Activated T-helper 1 cell treated with Interleukin-2 at 50 U/mL for 16 hours (primary cell): ENCODE measurements at places on chromosomes 1 and 21.

GRCh38 chr21:44326716-44327602 is 12.2 kb downstream of the CFAP410 start:
- no peak for DNase-seq

DNA sequence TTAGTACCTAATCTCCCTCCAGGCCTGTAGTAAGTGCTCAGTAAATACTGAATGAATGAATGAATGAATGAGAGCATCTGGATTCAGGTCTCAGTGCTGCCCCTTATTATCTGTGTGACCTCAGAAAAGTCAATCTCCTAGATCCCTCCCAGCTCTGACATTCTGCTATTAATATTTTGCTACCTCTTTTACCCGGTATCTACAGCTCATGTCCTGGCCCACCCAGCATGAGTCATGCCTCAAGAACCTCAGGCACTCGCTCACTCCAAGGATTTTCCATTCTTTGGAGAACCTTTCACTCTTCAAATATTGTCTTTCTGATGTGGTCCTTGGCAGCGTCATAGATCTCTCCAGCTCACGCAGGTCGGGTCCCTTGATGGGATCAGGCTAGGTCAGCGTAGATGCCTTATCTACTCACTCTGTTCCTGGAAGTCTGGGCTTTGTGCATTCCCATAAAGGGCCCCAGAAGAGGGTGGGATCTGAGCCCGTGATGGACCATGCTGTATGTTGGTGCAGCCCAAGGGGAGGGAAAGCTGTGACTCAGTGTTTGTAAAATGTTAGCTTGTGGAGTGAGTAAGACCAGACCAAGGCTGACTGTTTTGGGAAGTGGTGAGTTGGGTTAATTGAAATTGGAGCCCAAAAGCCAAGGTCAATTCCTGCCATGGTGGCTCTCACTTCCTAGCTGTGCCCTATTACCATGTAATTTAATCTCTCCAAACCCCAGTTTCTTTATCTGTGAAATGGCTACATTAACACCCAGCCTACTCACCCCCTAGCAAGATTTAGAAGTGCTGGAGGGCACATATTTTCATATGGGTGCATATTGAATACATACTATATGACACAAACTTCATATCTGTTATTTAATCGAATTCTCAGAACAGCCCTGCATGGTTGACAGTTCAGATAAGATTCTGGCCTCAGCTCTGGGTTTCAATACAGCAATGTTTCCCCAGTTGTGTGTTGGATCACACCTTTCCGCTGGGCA is 214.1 kb upstream of the USP24 start:
- no peak for DNase-seq

GRCh38 chr1:170665629-170666028 is 1.7 kb downstream of the PRRX1 start:
- no peak for DNase-seq

DNA sequence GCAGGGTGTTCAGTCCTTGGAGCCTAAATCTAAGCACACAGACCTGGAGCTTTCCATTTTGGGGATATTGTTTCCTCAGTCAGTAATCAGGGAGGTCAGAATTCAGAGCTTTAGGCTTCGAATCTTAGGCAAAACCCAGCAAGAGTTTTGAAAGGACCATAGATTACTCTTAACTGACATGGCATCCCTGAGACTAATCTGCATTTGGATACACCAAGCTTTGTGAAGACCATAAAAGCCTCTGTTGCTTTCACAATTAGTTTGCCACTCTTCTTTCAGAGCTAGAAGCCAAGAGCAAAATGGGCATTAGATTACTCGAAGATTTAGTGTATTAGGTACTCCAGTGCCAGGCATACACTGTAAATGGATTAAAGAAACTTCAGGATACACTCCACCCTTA is 131.8 kb upstream of the GREM2 start:
- DNase-seq, result no peak

GRCh38 chr1:187226396-187226795 is 397.6 kb downstream of the PLA2G4A start:
- no peak for DNase-seq

DNA sequence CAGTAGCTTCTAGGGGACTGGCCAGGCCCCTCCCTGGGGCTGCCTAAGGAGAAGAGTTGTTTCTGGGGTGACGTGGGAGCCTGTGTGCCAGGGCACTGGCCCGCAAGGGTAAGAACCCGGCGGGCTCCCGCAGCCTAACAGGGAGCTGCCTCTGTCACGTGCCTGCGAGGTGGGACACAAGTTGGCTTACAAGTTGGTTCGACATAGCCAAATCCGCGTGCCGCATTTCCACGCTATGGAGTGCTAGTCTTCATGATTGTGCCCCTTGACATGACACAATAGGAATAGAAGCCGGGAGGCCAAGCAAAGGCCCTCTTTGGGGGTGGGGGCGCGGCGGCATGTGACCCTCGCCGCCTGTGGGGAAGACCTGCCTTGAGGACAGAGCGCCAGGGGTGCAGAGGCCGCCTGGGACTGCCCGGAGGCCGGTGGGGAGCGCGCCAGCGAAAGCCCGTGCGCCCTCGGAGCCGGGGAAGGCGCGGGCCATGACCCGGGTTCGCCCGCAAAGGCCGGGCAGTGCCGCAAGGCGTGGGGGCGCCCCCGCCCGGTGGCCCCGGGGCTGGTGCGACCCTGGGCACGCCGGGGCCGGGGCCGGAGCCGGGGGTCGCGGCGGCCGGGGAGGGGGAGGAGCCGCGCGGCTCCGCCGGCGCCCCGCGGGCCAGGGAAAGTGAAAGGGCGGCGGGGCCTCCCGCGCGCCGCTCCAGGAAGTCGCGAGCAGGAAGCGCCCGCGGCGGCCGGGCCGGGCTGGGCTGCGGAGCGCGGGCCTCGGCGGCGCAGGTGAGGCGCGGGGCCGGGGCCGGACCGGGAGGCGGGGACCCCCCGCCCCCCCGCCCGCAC is at the start of gene SLC37A1:
SLC37A1 (plus strand) TSS at position 702 of the 834 bp plus-strand sequence. CDS start 4,603 bp downstream, outside the sequence.
- DNase-seq, result peak; percentile 16

- DNase-seq, result no peak
These were observed 28.4 kb downstream of the EGLN1 start for GRCh38 chr1:231393668-231394067.

GRCh38 chr1:206100226-206100815 is 16.9 kb downstream of the AVPR1B start:
- DNase-seq, result no peak

GRCh38 chr21:22280851-22281250 is 1282.6 kb downstream of the NCAM2 start:
- no peak for DNase-seq

DNA sequence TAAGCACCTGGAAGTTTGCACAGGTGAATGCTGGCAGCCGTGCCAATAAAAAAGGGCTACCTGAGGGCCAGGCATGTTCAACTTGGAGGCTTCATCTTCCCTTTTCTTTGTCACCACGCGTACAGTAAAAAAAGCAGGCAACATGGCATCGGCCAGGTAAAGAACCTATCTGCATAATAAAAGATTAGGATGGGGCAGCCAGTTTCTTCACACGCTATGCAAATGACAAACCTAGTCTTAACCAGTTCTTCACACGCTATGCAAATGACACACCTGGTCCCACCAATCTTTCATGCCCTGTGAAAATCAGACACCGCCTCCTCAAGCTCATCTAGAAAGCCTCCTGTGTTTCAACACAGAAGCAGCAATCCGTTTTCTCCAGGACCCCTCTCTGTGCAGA is 413.4 kb downstream of the HLX start:
- no peak for DNase-seq
